ENCODE measurements at places on chromosomes 1 and 21.
A peak's percentile ranks its signal among the peaks of the same experiment; 100 is the strongest.

GRCh38 chr1:36387141-36387949, 1.6 kb upstream of the STK40 start:
- no peak for DNase-seq

GRCh38 chr1:202540448-202540847, 169.8 kb downstream of the SYT2 start:
- no peak for DNase-seq

- no peak for DNase-seq
These were observed 39.8 kb downstream of the RASSF5 start for GRCh38 chr1:206547104-206547503.

DNA sequence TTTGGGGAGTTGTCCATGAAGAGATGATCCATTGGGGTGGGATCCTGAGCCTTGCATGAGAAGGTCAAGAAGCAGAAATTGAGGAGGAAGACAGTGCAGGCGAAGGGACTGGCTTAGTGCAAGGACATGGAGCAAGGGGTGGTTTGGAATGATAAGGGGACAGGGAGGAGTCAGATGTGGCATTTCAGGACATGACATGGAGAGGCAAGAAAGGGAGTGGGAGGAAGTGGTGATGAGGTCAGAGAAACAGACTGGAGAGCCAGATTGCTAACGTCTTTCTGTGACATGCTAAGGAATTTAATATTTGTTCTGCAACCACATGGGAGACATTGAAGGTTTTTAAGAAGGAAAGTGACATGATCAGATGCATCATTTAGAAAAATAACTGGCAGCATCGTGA, 346.8 kb upstream of the FMN2 start:
- no peak for DNase-seq

DNA sequence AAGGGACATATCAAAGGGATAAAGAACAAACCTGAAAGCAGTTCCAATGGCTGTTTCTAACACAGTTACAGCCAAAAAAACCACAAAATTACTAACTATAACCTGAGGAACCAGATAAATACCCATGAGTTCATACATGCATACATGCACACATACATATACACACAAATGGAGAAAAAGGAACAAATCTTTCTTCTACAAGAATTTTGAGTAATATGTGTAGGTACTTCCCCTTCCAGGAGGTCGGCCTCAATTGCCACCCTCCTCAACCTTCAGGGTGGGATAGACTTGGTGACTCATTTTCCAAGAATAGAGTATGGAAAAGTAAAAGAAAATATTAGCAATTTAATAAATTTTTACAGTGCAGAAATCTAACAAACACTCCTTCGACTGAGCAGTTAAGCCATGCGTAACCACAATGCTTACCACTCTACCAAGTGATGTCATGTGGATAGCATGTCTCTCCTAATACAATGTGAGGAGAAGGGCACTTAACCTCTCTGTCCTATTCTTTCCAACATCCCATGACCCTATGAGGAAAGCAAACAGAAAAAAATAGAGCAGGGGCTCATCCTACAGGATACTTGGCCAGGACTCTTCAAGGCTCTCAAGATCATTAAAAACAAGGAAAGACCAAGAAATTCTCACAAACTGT, 243.0 kb upstream of the RUNX1 start:
- DNase-seq, result no peak

DNA sequence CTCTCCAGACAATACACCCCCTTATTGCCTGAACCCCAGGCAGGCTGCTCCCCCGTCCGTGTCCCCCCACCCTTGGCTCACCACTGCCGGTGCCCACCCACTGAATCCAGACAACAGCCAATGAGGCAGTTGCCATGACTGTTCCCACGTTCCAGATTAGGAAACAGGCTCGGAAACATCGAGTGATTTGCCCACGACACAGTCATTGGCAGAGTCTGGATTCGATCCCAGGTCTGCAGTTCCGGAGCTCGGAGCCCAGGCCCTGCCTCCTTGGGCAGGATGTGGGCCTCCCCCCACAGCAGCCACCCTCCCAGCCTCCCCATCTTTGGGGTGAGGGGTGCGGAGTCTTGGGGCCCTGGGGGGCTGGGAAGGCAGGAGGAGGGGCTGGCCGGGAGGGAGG, 20.3 kb upstream of the CLSTN1 start:
- no peak for DNase-seq

GRCh38 chr1:85240174-85240601, 19.3 kb downstream of the C1orf52 start:
- DNase-seq, result peak; percentile 23

All from CD4-positive, alpha-beta T cell treated with Interleukin-17A for 4 hours (primary cell).